ENCODE measurements at places on chromosomes 7 and 10.

GRCh38 chr7:101659706-101660105 is 30.6 kb upstream of the MYL10 start:
- DNase-seq: no peak

DNA sequence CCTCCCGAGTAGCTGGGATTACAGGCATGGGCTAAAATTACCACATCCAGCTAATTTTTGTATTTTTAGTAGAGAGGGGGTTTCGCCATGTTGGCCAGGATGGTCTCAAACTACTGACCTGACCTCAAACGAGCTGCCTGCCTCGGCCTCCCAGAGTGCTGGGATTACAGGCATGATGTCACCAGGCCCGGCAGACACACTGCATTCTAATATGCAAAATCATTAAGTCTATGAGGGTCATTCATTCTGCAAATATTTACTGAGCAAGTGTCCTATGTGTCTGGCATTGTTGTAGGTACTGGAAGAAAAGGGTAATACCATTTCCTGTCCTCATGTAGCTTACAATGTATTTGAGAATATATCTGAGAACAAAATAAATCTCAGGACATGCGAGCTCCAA is 2.7 kb downstream of the PUS7 start:
- no peak for DNase-seq

DNA sequence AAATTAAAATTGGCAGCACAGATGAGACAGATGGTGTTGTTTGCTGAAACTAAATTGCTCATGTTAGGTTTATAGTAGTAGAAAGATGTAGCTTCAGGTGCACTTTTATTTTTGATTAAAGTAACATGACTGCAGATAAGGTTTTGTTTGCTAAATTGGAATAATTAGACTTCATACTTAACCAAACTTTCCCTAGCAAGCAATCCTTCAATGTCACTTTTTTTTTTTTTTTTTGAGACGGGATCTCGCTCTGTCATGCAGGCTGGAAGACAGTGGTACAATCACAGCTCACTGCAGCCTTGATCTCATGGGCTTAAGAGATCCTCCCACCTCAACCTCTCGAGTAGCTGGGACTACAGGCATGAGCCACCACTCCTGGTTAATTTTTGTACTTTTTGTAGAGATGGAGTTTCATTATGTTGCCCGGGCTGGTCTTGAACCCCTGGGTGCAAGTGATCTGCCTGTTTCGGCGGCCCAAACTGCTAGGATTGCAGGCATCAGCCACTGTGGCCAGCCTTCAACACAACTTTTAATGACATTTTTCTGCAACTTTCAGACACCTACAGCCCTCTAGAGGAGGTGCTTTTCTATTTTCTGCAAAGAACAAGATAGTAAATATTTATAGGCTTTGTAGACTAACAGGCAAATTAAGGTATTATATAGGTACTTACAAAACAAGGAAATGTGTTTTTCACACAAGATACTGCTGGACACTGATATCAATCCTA is 84.8 kb upstream of the CCNY start:
- DNase-seq: no peak

GRCh38 chr7:30650421-30650808 is 31.8 kb downstream of the CRHR2 start:
- DNase-seq: no peak

- no peak for DNase-seq
Measured at GRCh38 chr7:151723321-151723720, 153.6 kb downstream of the PRKAG2 start.

GRCh38 chr7:14021069-14021468 is 31.6 kb upstream of the ETV1 start:
- no peak for DNase-seq

DNA sequence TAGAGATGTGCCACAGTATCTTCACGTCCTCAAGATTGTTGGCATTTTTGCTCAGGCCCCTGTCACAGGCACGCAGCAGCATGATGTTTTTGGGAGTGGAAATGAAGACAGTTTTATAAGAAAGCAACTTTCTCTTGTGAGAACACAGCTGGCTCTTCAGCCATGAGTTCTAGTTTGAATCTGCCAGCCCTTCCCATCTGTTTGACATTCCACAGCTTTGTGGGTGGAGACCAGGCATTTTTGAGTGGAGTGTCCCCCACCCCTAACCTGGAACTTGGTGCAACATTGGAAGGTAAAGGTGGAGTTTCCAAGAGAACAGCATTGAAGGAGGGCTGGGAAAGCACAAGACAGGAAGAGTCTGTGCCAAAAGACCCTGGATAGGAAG is 253.1 kb upstream of the IGFBP3 start:
- DNase-seq: no peak

DNA sequence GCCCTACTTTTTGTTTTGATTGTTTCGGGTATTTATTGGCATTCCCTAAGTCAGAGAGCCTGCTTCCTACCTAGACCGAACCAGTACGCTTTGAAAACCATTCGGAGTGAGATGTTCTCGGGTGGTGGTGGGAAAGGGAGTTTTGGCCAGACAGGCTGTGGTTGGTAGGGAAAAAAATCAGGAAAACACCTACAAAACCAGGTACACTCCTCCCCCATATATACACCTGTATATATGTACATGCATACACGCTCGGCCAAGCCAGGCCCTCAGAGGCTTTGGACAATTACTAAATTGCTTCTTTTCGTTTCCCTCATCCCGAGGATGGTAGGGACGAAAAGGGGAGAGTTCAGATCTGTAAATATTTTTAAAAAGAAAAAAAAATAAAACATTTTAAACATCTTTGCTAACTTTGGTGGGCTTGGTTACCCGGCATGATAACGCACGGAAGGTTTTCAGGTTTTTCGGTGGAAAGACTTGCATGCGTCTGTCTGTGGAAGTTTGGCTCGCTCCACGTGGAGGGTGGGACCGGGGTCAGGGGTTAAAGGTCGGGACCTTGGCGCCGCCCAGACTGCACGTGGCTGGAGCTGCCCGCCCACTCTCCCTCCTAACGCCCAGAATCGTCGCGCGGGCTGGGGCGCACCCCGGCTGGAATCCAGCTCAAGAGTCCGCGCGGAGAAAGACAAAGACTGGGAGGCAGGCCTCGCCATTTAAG is 2.5 kb downstream of the HMX2 start:
- DNase-seq: no peak

DNA sequence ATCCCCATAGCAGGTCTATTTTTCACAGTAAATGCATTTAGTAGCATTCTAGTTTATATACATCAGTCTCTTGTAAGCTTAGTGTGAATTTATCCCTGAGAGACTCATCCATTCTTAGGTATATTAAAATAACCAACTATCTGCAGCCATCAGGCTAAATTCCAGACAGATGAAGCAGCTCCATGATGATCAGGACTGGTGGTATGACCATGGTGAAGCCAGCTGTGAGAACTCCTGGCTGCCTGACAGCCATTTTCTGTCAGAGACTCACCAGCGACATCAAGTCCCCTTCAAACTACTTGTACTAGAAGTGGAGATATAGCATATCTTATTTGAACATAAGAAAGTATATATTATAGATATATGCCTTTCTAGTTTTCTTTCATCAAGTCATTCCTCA is 70.3 kb upstream of the GSDME start:
- no peak for DNase-seq

DNA sequence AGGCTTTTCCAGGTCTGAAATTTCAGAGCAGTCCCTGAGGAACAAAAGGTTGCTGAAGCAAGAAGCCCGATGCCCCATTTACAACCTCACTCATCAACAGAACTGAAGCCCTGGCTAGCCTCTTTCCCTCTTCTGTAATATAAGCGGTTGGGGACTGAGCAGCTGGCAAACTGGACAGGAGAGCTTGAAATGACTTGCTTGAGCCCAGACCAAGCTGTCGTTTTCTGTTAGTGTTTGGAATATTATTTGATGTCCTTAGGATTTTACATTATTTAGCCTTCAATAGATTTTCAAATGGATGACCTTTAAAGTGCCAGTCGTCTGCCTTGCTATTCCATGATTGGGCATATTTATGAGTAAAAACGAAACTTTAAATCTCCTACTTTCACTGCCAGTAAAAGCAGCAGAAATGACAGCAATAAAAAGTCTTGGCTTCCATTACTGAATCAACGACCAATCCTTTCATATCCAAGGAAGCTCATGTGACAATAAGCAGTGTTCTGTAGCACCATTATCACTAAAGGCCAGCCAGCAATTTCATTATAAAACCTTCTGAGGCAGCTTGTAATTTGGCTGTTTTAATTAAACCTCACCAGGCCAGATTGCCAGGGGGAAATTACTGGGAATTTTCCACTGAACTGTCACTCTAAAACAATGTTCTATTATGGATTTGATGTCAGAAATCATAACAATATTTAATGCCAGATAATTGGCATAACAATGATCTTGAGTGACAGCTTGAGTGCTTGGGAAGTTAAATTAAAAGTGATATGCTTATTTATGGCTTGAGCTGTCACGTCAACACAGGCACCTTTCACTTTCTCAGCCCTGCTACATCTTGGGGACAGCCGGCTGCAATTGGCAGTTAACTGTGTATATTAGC is 85.9 kb downstream of the LSMEM1 start:
- DNase-seq: no peak

GRCh38 chr7:8296362-8296659 is 34.3 kb upstream of the ICA1 start:
- no peak for DNase-seq

- DNase-seq: no peak
Measured at GRCh38 chr7:41256186-41256945, 446.5 kb downstream of the INHBA start.

- no peak for DNase-seq
Measured at GRCh38 chr10:79079490-79080355, 11.0 kb downstream of the ZMIZ1 start.

GRCh38 chr10:108250936-108251620 is 1086.6 kb upstream of the SORCS1 start:
- no peak for DNase-seq

DNA sequence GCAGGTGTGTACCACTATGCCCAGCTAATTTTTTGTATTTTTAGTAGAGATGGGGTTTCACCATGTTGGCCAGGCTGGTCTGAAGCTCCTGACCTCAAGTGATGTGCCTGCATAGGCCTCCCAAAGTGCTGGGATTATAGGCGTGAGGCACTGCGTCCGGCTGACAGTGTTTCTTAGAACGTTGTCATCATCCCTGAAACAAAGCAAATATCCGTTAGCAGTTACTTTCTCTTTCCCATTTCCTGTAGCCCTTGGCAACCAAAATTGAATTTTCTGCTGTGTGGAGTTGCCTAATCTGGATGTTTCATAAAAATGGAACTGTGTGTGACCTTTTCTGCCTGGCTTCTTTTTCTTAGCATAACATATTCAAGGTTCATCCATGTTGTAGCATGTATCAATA is 22.4 kb downstream of the ZNF33A start:
- DNase-seq: no peak

DNA sequence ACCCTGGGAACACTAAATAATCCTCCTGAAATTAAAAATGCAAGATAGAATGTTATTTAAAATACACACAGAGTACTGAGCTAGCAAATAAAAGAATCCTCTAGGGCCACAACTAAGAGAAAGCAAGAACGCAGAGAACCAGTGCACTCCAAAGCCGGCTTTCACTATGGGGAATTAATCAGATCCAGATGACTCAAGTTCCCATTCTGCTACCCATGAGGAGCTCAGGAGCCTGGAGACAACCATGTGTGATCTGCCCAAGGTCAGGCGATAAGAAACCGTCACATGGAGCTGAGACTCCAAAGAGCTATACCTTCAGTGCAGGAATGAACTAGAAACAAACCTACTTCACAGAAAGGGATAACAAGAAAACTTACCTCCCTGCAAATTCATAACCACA is 19.5 kb upstream of the CYREN start:
- DNase-seq: no peak

GRCh38 chr7:64877714-64878610 is 25.1 kb upstream of the ZNF273 start:
- no peak for DNase-seq

GRCh38 chr10:30553018-30553625 is 76.4 kb downstream of the LYZL2 start:
- DNase-seq: no peak

GRCh38 chr7:71682181-71682580 is 550.2 kb downstream of the GALNT17 start:
- no peak for DNase-seq

GRCh38 chr10:70622981-70623844 is 20.7 kb upstream of the PRF1 start:
- DNase-seq: no peak

DNA sequence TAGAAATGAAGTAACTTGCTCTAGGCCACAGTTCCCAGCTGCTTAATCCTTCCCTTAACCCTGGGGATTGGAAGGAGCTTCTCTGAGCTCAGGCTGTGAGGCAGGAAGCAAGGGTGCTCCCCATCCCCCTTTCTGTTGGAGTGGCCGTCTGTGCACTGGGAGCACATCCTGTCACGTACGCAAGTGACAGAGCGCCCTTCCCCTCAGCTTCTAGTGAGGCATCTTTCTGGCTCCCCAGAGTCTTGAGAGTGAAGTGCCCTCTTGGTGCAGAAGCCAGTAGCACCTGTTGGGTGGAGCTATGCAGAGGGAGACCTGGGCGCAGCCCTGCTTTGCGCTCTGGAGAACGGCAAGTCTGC is 47.8 kb downstream of the SHH start:
- peak; percentile 83 for DNase-seq

DNA sequence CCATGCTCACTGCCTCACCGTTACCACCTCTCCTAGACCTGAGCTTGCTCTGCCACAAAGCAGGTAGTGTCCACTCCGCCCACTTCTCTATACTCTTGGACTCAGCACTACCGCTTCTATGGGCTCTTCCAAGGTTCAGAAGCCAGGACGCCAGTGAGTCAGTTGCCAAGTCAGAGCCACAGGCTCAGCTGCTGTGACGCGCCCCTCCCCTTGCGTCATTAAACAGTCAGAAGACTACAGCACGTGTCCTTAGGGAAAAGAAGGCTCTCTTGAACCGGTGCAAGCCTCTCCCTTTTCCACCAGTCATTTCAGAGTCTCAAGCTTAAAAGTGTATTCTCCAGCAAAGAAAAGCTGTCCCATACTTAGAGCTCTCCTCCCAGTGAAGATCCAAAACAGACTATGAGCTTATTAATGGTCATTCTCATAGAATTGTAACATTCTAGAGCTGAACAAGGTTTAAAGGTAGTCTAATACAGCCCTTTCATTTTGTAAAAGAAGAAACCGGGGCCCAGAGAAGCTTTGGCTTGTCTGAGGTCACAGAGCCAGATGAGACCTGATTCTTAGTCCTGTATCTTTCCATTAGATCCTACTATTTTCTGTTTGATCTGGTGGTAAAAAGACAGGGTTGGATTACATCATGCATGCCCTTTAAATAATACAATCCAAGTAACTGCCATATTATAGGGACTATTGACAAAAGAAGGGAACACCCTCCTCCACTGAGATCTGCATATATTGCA is 40.9 kb upstream of the MET start:
- no peak for DNase-seq

GRCh38 chr7:157564517-157565177 is 227.8 kb downstream of the DNAJB6 start:
- DNase-seq: no peak

GRCh38 chr7:7895004-7895650 is 73.5 kb upstream of the GLCCI1 start:
- no peak for DNase-seq

DNA sequence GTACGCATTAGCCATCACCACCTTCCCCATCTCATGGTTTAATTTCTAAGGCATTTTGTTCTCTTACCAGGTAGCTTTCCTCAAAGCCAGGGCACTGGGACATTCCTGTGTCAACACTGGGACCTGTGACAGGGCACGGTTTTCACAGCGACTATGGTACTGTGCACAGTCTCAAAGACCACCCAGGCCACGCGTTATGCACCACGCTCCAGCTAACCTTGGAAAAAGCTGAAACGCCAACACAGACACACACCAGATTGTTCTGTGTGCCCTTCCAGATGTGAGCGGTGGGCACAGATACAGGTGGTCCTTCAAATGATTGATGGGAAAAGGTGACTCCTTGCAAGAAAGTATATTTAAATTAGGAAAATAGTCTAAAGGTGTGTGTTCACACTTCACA is 337.3 kb downstream of the WDR37 start:
- DNase-seq: no peak

- DNase-seq: no peak
Measured at GRCh38 chr7:81462672-81463071, 307.2 kb downstream of the HGF start.

All from activated CD4-positive, alpha-beta T cell treated with anti-CD3 and anti-CD28 coated beads for 36 hours (primary cell).